ENCODE measurements at places on chromosomes 5 and 9.

DNA sequence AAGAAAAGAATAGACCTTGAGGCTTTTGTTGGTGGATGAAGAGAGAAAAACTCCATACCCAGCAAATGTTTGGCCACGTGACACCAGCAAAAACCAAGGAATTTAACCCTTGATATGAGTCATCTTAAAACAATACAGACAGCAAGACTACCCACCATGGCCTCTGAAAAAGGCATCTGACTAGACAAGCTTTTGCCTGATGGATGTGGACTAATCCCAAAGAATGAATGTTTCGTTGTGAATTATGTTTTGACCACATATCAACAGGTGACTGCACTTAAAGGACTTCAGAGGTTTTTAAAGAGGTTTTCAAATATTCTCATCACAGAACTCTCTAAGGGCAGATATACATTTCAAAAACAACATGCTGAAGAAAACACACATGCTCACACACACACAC, 33.0 kb upstream of the SLC1A3 start:
- DNase-seq = no peak

GRCh38 chr5:6820851-6821479, 107.7 kb downstream of the TENT4A start:
- no peak for DNase-seq

- no peak for DNase-seq
Measured at GRCh38 chr9:105331160-105331559, 86.7 kb downstream of the SLC44A1 start.

- no peak for DNase-seq
Measured at GRCh38 chr5:127430627-127431026, 86.8 kb upstream of the PRRC1 start.
